ENCODE measurements at places on chromosomes 12 and 14. TPM values are rescaled to one million over a fixed set of nuclear protein-coding genes. Genes with fewer than 3 reads are reported as not detected.

DNA sequence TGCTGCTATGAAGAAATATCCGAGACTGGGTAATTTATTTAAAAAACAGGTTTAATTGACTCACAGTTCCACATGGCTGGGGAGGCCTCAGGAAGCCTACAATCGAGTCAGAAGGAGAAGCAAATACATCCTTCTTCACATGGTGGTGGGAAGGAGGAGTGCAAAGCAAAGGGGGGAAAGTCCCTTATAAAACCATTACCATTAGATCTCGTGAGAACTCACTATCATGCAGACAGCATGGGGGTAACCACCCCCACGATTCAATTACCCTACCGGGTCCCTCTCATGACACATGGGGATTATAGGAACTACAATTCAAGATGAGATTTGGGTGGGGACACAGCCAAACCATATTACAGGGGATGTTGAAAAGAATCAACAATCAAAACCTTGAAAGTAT is 74.9 kb downstream of the PPM1H start:
- DNase-seq: no peak

DNA sequence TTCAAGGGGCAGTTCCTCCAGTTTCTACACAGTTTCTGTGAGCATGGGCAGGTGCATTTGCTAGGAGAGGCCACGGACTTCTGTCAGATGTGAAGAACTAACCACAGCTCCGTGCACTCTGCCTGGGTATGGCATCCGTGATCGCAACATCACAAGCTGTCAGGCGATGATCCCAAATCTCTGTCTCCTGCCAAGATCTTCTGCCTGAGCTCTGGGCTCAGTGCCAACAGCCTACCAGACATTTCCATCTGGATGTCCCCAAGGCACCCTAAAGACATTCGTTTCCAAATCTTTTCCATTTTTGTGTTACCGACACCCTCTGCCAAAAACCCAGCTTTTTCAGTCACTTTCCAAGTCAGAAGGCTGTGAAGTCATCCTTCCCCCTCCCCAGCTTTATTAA is 292.1 kb downstream of the GLT1D1 start:
- no peak for DNase-seq

DNA sequence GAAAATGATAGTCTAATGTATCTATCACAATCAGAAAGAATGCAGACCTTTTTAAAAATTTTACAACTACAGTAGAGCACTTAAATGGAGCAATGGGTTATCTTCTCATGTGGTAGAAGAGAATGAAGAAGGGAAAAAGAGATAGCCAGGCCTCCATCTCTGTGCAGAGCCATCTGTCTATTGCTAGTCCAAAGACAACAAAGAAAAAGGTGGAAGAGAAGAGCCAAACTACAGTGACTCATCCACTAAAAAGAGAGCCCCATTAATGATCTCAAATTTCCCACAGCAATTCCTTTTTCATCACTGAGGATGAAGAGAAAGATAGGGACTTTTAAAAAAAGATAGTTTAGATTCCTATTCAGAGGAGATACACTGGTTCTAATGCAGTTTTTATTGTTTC is 232.9 kb downstream of the ATXN7L3B start:
- no peak for DNase-seq

DNA sequence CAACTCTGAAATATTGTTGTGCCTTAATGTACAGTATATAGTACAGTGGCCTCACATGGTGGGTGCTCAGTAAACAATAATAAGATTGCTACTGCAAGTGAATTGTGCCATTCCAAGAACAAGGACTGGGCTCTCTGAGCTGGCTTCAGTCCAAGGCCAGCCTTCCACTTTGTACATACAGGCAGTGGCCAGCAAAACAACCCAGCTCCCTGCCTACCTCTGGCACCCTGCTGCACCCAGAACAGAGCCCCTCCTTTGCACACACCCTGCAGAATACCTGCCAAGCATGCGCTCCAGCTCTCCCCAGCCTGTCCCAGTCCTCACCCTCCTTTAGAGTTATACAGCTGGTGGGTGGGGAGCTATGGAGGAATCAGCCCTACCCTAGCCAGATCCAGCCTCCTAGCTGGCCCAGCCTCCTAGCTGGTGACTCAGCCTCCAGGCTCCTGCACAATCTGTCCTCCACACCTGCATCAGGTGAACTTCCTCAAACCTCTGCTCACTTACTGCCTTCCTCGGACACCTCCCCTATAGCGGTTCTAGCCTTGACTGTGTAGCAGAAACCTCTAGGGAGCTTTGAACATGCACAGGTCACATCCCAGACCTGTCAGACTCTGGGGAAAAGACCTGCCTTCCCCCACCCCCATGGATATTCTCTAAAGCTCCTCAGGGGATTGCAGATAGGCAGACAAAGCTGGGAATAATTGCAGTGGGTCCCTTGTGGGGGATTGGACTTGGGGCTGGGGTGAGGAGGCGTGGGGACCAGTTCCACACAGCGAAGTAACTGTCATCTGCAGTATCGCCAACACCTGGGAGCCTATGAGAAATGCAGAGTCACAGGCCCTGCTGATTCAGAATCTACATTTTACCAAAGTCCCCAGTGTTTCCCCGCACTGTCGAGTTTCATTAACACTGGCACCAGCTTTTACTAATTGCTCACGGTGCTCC is 17.9 kb downstream of the ZDHHC22 start:
- no peak for DNase-seq

DNA sequence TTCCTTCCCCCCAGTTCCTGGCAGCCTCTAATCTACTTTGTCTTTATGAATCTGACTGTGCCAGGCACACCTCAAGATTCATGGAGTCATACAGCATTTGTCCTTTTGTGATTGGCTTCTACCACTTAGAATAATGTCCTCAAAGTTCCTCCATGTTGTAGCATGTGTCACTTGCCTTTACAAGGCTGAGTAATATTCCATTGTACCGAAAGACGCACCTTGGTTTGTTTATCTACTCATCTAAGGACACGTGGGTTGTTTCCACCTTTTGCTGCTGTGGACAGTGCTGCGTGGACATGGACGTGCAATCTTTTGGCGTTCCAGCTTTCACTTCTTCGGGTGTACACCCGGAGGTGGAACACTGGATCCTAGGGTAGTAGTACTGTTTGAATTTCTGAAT is 33.5 kb downstream of the ANAPC7 start:
- DNase-seq: no peak

DNA sequence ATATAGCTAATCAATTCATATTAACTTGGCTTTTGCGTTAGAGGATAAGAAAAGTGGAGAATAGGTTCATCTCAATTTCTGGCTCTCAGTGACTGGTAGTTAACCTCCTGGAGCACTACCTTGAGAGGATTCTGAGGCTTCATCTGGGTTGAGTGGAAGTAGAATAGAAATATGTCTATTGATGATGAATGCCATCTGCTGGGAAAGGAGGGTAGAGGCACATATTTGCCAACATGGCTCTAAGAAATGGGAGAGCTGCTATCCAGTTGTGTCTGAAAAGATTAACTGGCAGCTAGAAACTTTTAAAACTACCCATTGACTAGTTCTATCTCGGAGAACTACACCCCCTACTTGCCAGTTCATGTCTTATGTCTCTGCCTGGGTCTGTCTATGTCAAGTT is 530.1 kb downstream of the NRXN3 start:
- DNase-seq: no peak

ANKS1B gene
- total RNA-seq: 5.8 TPM

CYP27B1 gene
- total RNA-seq: 3.5 TPM

NKX2-1 gene
- not detected for total RNA-seq

SLC38A2 gene
- total RNA-seq: 189 TPM

CCDC196 gene
- total RNA-seq: not detected

TAS2R8 gene
- total RNA-seq: not detected

TMEM63C gene
- total RNA-seq: 1.9 TPM

SERPINA10 gene
- total RNA-seq: not detected

All from kidney (tissue), 22 donors.